ENCODE measurements at places on chromosomes 4 and X.

- no peak for DNase-seq
Measured at GRCh38 chr4:123568936-123569335, 172.3 kb downstream of the SPRY1 start.

GRCh38 chr4:73340917-73341316 is 63.2 kb upstream of the ALB start:
- no peak for DNase-seq

- DNase-seq = peak; percentile 44
Measured at GRCh38 chr4:76197031-76197743, 16.4 kb downstream of the SCARB2 start.

GRCh38 chrX:101230636-101231035 is 11.1 kb downstream of the DRP2 start:
- no peak for DNase-seq

DNA sequence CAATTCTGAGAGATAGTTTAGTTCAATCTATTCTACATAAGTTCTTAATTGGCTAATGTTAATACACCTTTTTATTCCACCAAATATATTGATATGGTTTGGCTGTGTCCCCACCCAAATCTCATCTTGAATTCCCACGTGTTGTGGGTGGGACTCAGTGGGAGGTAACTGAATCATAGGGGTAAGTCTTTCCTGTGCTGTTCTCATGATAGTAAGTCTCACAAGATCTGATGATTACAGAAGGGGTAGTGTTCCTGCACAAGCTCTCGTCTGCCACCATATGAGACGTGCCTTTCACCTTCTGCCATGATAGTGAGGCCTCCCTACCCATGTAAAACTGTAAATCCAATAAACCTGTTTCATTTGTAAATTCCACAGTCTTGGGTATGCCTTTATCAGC is 11.3 kb downstream of the PPA2 start:
- no peak for DNase-seq

- DNase-seq = peak; percentile 68
Measured at GRCh38 chr4:102687982-102688433, 72.8 kb downstream of the MANBA start.

GRCh38 chr4:143230683-143231082 is 46.0 kb downstream of the USP38 start:
- DNase-seq = peak; percentile 3

DNA sequence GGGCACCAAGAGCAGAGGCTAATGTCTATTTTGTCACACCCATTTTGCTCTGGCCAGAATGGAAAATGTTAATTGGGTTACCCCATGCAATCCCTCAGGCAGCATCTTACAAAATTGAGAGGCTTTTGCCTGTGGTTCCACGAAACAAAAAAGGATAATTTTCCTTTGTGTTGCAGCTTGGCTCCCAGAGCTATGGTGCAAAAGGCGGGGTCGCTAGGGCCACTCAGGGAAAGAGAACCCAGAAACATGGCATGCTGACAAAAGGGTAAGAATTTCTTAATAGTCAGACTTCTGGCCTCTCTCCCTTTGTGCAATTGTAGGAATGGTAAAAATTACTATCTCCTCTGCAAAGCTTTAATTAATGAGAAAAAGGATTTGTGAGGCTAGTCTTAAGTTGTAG is 119.6 kb upstream of the BANK1 start:
- DNase-seq = no peak

GRCh38 chrX:15233416-15234015 is 36.4 kb downstream of the ASB9 start:
- DNase-seq = no peak

DNA sequence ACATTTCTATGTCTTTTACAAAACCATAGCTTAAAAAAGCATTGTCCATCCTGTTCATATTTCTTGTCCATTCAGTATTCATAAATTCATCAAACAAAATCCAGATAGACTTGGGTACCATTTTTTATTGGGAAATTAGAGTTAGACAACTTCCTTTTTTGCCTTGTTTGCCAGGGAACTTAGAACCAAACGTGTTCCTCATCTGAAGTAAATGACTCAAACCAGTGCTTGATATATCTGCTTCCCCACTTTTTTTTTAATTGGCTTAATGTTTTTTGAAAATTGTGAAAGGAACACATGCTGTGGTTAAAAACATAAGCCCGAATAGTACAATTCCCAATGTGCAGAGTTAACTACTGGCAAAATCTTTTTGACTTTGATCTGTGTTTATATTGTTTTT is 44.2 kb downstream of the DLG3 start:
- DNase-seq = no peak

- DNase-seq = no peak
Measured at GRCh38 chr4:104649631-104650030, 154.9 kb upstream of the CXXC4 start.

DNA sequence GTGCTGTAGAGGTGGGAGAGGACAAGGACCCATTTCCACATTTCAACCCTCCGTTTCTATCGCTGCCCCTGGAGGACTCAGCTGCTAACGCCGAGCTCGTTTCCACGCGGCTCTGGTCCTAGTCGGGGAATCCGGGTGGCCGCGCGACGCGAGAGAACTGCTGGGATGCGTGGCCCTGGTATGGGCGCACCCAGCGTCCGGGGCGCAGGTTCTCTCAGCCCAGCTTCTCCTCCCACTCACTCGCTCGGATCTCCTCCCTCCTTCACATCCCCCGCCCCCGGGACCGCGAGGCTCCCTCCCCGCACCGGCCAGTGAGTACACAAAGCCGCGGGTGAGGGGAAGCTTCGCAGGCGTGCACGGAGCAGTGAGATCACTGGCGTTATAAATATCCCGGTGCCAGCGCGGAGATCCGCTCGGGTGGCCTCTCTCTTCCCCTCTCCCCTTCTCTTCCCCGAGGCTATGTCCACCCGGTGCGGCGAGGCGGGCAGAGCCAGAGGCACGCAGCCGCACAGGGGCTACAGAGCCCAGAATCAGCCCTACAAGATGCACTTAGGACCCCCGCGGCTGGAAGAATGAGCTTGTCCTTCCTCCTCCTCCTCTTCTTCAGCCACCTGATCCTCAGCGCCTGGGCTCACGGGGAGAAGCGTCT is at the start of gene FGF5:
TSS of gene FGF5 (plus strand) at position 412 of the 649 bp plus-strand sequence. CDS start at position 573, 161 bp downstream.
- no peak for DNase-seq

GRCh38 chr4:54017308-54017707 is 47.1 kb downstream of the CHIC2 start:
- no peak for DNase-seq

DNA sequence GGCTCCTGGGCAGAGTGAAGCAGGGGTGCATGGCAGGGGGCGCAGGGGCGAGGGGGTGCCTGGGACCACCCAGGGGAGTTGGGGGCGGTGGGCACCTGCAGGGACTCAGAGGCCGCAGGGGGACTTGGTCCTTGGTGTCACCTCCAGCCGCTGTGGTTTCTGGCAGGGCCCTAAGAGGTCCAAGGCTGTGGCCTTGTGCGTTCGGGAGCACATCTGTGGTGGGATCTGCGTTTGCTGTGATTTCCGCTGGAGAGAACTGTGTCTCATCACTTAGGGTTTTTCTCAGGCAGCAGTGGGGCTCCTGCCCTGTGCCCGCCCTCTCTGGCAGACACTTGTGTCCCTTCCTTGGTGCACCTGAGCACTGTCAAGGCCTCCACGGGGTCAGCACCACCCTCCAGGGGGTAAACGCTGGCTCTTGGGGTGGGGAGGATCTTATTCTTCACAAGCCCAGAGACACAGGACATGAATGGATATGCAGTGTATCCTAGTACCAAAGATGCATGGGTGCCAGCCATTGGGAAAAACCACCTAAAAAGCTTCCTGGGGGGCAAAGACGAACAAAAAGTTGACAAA is 66.5 kb downstream of the ACOX3 start:
- no peak for DNase-seq

DNA sequence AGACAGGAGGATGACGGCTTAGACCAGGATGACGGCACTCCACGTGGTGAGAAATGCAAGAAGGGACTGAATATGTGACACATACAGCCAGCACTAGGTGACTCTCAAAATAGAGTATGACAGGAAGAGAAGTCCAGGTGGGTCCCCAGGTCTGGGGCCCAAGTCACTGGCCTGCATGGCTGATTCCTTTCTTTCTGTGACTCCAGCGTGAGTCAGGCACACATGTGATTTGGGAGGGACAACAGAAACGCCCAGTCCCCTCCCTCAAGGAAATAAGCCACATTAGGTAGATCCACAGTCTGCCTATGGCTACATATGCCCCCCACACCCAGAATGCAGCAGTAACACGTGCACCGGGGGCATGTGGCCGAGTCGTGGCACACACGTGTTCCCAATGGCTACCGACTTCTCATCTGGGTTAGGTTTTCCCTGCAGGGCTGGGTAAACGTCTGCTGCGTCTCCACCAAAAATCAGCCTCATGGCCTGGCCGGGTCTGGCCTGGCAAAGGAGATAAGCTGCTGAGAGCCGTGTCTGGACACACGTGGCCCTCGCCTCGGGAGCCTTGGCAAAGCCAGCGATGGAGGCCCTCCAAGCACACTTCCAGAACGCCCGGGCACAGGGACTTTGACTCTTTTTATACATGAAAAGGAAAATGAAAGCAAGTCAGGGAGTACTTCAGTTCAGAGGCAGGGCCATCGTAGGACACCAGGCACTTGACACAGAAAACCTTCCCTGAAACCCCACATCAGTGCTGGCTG is 19.3 kb downstream of the SEL1L3 start:
- peak; percentile 21 for DNase-seq

DNA sequence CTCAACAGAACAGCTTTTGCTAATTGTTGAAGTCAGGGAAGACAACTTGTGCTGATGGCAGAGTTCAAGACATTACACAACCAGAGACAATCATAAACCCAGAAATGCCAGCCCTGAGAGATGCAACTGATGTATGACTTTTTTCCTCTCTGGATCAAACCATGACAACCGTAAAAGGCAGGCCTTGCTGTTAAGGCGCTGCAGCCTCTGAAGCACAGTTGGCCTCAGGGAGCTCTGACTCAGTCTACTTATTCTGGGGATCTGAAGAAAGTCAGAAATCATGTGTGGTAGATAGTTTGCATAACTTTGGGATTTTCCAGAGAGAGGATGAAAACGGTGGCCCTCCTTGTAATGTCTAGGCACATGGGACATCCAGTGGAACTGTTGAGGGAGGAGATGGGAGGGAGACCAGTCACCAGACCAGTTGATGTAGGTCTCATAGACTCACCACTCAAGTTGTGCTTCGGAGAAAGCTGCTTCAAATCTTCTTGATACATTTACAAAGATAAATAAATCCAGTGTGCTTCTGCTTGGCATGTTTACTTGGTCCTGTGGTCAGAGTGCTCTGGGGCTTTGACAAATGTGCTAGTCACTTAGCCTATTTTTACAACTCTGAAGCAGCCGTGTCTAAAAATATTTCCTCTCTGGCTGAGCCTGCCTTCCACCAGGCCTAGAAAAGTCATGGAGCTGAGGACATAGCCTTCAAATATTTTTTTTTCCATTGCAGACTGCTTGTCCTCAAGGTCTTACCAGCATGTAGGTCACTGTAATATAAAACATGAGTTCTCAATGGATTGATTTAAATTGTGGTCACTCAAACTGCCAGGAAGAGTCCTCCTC is 7.5 kb downstream of the HADH start:
- no peak for DNase-seq

DNA sequence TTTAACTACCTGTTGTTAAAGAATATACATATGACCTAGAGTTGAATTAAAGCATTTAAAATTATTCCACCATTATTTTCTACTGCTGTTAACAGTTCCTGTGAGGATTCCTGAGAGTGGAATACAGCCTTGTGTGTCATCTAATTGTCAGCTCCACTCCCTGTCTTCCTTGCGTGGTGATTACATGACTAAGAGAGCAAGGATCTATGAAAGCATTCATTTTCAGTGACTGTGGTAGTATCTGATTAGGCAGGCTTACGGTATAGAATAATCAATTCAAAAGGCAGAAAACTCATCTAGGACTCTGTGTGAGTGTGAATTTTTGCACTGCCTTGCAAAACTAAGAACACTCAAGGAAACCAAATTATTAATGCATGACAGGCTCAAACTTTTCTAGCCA is 577.8 kb downstream of the SH3BGRL start:
- no peak for DNase-seq

GRCh38 chr4:84159762-84160161 is 339.3 kb downstream of the NKX6-1 start:
- DNase-seq = peak; percentile 20

- DNase-seq = no peak
Measured at GRCh38 chr4:22471999-22472461, 43.8 kb downstream of the ADGRA3 start.

GRCh38 chrX:30941898-30942297 is 52.8 kb upstream of the TAB3 start:
- DNase-seq = no peak

GRCh38 chr4:137393044-137393443 is 139.2 kb downstream of the PCDH18 start:
- DNase-seq = no peak

DNA sequence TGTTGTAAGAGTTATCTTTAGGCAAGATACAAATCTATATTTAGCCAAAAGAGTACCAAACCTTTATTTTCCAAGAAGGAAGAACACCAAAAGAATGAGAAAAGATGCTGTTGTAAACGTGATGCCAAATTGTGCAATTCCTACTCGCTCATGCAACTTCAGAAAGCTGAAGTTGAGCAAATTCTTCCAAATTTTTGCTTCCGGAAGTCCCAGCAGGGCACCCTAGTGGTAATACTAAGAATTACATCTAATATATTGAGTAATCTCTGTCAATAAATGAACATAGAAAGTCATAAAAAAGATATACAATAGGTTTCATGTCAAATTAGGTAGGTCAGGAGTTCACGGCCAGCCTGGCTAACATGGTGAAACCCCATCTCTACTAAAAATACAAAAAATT is 36.0 kb upstream of the SMARCAD1 start:
- DNase-seq = no peak

DNA sequence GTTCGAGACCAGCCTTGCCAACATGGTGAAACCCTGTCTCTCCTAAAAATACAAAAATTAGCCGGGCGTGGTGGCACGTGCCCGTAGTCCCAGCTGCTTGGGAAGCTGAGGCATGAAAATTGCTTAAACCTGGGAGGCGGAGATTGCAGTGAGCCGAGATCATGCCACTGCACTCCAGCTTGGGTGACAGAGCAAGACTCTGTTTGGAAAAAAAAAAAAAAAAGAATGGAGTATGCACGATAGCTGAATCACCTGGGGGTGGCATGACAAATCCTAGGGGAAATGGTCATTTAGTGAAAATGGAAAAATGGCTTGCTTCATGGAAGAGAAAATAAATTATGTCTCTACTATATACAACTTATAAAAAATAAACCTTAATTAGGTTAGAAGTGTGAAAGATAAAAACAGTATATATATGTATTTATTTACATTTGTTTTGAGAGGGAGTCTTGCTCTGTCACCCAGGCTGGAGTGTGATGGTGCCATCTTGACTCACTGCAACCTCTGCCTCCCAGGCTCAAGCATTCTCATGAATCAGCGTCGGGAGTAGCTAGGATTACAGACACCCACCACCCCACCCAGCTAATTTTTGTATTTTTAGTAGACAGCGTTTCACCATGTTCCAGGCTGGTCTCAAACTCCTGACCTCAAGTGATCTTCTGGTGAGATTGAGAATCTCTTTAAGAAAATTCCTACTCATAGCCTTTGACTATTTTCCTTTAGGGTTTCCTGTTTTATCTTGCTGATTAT is 19.3 kb upstream of the ING2 start:
- DNase-seq = no peak

DNA sequence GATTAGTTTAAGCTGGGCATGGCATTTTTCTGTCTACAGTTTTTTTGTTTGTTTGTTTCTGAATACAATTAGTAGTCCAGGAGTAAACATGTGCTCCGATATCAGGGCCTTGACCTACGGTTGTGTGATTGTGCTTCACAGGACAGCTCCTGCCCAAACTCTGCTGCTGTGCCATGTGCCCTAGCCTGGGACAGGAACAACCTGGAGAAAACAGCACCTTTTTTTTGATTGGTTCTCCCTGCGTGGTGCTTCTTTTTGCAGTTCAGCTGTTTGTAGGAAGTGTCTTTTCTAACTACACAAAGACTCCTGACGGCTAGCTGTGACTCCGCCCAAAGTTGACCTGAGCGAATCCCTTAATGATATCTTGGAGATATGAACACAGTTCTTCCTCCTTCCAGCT is 158.8 kb downstream of the ATP10D start:
- DNase-seq = no peak
